ENCODE measurements at places on chromosomes 1 and 21. TPM values are rescaled to one million over a fixed set of nuclear protein-coding genes. Genes with fewer than 3 reads are reported as not detected.

- no peak for DNase-seq
Measured at GRCh38 chr1:105544475-105544874, 1512.0 kb upstream of the PRMT6 start.

GRCh38 chr1:31575369-31576140 lies 760 bp upstream of the TINAGL1 start:
- DNase-seq: no peak

DNA sequence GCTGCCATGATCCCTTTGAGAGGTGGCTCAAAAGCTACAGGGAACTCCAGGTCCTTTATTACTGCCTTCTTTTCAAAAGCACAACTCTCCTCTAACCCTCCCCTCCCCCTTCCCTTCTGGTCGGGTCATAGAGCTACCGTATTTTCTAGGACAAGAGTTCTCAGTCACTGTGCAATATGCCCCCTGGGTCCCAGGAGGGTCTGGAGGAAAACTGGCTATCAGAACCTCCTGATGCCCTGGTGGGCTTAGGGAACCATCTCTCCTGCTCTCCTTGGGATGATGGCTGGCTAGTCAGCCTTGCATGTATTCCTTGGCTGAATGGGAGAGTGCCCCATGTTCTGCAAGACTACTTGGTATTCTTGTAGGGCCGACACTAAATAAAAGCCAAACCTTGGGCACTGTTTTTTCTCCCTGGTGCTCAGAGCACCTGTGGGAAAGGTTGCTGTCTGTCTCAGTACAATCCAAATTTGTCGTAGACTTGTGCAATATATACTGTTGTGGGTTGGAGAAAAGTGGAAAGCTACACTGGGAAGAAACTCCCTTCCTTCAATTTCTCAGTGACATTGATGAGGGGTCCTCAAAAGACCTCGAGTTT lies 3.1 kb downstream of the BTG2 start:
- DNase-seq: no peak

DNA sequence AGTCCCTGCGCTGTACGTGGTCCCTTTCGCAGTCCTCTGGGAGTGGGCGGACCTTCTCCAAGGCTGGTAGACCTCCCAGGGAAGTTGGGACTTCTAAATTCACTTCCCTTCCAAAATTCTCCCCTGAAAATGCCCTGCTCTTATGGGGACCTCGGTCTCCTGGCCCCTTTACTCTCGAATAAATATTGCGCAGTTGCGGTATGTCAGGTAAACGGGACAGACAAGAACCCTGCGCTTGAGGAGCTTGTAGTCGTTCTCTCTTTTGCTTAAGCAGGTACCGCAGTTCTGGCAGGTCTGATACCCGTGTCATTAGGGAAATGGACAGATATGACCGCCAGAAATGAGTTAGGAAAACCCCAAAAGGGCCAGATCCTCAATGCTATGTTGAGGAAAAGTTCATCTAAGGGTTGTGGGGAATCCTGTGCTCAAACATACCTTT lies 561 bp downstream of the KIF2C start:
- no peak for DNase-seq

- peak; percentile 22 for DNase-seq
Measured at GRCh38 chr1:199859491-199859933, 168.0 kb upstream of the NR5A2 start.

DNA sequence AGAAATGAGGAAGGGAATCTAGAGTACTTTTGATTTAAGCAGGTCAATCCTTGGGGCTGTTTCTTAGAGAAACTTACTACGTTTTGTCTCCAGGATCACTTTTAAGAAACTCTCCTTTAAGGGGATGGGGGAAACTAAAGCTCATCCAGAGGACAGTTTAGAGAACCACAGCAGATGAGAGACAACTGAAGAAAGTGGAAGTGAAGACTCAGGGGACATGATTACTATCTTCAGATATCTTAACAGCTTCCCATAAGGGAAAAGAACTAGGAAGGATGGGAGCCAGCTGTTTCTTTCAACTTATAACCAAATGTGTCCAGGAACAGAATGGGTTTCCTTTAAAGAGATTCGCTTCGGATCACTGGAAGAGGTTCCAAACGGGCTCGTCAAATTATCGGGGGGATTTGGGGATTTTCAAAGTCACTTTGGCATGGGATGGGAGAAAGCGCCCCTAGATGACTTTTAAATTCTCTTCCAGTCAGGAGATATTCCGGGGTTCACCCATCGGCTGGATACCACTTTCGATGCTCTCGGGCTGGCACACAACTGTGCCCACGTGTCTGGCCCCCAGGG lies 1.2 kb downstream of the SCMH1 start:
- peak; percentile 43 for DNase-seq

- DNase-seq: peak; percentile 84
Measured at GRCh38 chr21:28337315-28337714, 655.4 kb downstream of the LTN1 start.

DNA sequence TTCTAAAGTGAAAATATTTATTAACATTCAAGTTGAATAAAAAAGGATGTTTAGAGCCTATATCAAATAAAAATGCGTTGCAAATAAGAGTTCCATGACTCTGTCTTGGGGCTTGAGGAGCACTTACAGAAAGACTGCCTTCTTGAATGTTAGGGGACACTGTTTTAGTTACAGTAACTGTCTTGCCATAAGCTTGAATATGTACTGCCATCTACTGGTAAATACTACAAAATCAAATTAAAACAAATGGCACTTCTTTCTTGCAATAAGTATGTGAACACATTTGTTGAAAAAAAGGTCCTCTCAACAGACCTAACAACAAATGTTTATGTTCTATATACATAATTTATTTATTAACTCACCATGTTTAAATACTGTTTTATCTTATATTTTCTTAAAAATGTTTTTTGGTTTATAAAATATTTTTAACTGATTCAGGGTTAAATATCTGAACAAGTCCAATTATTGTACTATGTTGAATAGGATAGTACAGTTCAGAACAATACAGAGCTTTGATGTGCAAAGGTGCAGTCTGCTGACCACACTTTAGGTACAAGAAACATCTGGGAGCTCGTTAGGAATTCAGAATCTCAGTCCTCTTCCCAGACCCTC lies 199.5 kb downstream of the LRRIQ3 start:
- DNase-seq: peak; percentile 72

GRCh38 chr21:17428484-17428869 lies 84.4 kb upstream of the CXADR start:
- DNase-seq: no peak

- no peak for DNase-seq
Measured at GRCh38 chr1:218257971-218258370, 27.1 kb upstream of the RRP15 start.

DNA sequence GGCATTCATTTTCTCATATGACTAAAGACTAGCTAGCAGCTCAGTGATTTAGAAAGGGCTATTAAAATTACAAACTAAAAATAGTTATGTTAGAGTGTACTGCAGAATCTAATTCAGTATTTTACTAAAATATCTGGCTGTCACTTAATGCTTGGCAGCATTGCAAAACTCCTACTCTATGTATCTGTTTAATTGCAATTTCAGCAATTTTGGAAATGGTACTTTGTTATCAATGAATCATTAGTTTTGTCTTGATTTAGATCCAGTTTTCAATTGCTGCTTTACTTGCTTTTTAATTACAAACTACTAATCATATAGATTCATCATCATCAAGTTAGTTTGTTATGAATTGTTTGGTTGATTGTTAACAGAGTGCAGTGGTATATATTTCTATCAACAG lies 19.2 kb downstream of the C1orf87 start:
- DNase-seq: no peak

The DNM3 gene
- 6.7 TPM for total RNA-seq

The SNRPE gene
- total RNA-seq: 51.5 TPM

The OR2T10 gene
- 0.72 TPM for total RNA-seq

The ATXN7L2 gene
- 0.24 TPM for total RNA-seq

The BRINP2 gene
- total RNA-seq: 5.3 TPM

The CHD5 gene
- total RNA-seq: 2.4 TPM

Data from umbilical cord (tissue), 2 donors.